ENCODE measurements at places on chromosomes 3 and 15.

DNA sequence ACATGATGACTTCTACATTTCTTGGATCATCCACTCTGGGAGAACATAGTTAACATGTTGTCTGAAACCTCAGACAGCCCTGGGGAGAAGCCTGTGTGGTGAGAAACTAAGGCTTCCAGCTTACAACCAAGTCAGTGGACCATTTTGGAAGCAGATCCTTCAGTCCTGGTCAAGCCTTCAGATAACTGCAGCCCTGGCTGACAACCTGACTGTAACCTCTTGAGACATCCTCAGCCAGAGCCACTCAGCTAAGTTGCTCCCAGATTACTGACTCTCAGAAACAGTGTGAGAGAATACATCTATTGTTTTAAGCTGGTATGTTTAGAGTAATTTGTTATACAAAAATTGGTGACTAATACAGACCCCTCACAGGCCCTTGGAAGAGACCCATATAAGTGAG, 50.9 kb upstream of the KPNA4 start:
- DNase-seq: no peak

DNA sequence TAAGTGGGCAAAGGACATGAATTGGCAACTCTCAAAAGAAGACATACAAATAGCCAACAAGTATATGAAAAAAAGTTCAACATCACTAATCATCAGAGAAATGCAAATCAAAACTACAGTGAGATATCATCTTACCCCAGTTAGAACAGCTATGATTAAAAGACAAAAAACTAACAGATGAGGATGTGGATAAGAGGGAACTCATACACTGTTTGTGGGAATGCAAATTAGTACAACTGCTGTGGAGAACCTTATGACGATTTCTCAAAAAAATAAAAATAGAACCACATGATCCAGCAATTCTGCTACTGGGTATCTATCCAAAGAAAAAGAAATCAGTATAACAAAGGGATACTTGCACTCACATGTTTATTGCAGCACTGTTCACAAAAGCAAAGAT, 28.6 kb downstream of the NEK10 start:
- no peak for DNase-seq

DNA sequence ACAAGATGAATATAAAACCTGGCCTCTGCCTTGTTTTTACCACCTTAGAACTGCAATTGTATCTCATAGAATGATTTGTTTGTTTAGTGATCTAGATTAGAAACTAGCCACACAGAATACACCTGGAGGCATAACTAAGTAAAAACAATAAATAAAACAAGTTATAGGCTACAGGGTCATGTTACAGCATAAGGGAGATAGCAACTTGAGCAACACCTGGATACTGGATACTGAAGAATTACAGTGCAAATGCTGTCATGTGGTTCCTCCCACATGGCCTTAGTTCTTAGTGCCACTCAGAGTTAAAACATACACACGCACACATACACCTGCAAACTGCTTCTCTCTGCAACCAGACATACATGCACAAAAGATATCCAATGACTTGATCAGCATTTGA, 563.4 kb upstream of the DPPA4 start:
- DNase-seq: no peak

DNA sequence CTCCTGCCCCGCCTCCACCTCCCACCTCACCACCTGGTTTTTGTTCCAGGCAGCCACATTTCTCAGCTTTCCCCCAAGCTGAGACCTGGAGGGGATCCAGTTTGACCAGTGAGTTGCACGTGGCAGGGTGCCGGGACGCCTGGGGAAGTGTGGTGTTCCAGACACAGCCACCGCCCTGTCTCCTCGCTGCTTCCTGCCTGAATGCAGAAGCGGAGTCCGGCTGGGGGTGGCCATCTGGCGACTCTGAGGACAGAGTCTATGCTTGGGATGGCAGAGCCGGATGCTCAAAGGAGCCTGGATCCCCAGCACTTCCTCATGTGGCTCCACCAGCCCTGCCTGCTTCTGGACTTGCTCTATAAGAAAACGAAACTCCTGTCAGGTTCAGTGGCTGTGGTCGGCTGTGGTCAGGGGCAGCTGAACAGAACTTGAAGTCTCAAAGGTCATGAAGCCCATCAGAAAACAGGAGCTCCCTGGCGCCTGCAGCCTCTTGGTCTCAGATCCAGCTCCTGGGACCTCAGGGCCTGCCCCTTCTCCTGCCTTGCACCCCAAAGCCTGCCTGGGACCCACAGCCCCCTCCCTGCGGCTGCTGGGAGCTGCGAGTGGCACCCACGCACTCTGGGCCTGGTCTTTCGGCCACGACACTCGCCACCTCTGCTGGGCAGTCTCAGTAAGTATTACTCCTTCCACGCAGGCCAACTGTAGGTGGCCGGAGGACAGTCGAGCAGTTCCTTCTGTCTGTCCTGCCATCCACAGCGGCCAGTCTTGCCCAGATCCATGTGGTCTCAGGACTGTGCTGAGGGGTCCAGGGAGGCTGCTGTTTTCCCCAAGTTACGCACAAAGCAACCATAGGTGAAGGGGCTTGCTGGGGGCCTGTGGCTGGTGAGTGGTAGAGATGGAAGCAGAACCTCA, 112.8 kb upstream of the MEF2A start:
- no peak for DNase-seq

DNA sequence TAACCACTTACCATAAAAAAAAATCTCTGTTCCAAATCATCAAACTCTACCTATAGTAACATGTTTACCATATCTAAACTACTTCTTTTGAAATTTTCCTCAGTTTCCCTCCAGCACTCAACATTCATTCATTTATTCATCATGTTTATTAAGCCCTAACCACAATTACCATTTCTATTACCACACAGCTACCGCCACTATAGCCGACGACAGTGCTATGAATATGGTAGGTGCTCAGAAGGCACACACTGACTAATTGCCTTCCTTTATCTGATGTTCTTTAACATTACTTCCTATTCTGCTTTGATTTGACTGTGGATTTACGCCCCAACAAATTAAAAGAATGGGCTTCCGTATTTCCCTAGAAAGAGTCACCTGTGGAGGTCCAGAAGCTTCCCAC, 43.9 kb downstream of the GUCA1C start:
- DNase-seq: no peak

- no peak for DNase-seq
Observed at GRCh38 chr3:185720326-185720725, 104.5 kb downstream of the IGF2BP2 start.

DNA sequence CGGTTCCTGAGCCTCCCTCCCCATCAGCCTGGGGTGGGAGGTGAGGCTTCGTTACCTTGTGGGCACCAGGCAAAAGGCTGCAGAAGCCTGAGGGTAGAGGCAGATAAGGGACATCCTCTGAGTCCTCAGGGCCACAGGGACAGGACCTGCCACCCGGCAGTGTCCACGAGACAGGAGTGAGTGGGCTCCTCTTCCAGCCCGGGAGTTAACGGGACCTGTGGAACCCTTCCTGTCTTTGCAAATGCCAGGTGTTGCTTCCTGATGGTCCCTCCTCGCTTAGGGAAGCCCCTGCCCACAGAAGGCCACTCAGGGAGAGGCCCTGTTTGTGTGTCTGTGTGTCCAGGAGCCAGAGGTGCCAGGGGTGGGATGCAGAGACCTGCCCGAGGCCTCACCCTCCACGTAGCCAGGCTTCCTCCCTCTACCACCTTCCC, 111.1 kb upstream of the ALDH1A3 start:
- DNase-seq: no peak

- no peak for DNase-seq
Observed at GRCh38 chr3:8438507-8439079, 63.0 kb upstream of the LMCD1 start.

- DNase-seq: no peak
Observed at GRCh38 chr15:34993877-34994276, 5.8 kb upstream of the ZNF770 start.

DNA sequence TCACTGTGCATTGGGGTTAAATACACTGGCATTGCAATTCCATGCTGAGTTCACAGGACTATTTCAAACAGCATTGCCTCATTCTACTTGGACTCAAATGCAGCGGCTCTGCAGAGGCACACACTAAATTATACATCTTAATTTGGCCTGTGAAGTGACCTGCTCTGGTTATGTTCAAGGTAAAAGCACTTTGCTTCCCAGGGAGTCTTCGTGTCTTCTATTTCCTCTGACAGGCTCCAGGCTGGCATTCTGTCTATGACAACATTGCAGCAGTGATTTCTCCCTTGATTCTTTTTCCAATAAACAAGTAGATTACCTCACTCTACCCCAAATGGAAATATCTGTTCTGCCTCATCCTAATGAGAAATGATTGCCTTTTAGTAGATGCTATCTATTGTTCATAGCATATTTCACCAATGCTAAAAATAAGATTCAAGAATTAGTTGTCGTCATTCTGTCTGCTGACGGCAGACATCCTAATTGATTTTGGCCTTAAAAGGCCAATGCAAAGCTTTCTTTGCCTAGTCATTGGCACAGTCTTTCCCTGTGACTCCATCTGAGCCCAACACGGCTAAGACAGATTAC, 33.8 kb downstream of the FMN1 start:
- no peak for DNase-seq

DNA sequence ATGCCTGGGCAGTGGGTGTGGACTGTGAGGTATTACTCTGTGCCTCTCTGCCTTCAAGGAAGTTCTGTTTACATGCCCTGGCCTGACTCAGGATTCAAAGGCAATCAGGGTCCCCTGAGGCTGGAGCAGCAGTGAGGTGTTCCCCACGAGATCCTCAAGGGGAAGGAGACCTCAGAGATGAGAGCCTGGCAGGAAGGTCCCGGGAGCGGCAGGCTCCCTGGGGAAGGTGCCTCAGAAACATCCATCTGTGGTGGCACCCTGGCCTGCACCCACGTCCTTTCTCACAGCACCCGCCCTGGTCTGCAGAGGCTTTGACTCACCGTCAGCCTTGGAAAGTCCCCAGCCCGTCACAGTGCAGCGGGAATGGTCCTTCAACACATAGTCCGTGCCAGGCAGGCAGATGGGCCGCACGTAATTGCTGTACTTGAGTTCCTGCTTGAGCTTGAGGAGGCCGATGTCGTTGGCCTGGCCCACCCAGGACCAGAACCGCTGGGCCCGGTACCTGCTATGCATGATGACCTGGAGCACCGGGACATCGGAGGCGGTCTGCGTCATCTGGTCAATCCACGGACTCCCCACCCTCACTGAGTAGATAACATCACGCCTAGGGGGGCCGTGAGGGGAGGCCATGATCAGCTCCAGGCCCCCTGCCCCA, 3.6 kb downstream of the PRSS50 start:
- no peak for DNase-seq

DNA sequence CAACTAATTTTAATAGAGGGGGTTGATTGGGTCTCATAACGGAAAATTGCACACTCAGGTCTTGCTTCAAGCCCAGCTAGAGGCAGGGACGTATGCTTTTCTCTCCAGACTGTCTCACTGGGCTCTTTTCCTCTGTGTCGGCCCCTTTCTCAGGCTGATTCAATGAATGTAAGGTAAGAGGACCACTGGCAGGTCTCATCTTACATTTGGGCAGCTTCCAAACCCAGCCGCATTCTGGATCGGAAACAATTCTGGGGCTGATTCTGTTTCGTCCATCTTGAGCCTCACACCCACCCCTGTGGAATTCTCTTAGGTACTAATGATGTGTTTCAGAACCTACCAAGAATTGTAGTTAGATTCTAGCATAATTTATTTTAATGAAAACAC, 40.7 kb downstream of the TMEM212 start:
- DNase-seq: no peak

- DNase-seq: no peak
Observed at GRCh38 chr3:104554425-104554824, 812.3 kb upstream of the ALCAM start.

- DNase-seq: no peak
Observed at GRCh38 chr3:5187920-5188418, 462 bp downstream of the EDEM1 start.

DNA sequence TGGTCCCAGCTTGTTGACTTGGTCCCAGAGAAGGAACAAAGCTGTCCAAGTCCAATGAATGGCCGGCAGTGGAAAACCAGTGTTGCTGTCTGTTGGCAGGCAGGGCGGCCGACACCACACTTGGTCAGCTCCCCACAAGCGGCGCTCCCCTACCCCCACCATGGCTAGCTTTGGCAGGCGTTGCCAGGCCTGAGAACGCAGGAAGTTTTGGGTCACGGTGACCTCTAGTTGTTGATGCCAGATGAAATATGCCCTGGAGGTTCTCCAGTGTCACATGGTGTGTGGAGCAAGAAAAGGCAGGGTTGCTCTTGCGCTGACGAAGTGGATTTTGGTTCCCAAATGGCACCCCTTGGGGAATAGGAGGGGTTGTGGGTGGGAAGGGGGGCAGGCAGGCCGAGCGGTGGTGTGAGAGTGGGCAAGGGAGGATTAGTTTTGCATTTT, 72.7 kb upstream of the TPRG1 start:
- DNase-seq: no peak

DNA sequence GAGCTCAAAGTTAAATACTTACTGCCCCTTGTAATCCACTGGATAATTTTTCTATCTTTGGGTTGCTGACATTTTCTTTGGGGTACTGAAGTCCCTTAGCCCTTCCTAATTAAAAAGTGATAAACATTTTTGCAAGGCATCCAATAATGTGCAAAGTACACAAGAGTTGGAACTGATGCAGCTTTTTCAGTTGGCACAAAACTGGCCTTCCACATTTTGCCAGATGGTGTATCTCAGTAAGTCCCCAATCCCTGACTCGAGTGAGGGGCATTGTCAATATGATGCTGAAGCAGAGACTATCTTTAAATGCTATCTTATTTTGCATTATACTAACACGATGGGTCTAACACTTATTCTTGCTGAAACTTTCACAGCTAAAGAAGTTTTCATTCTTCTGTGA, 27.8 kb downstream of the FHIT start:
- DNase-seq: no peak

DNA sequence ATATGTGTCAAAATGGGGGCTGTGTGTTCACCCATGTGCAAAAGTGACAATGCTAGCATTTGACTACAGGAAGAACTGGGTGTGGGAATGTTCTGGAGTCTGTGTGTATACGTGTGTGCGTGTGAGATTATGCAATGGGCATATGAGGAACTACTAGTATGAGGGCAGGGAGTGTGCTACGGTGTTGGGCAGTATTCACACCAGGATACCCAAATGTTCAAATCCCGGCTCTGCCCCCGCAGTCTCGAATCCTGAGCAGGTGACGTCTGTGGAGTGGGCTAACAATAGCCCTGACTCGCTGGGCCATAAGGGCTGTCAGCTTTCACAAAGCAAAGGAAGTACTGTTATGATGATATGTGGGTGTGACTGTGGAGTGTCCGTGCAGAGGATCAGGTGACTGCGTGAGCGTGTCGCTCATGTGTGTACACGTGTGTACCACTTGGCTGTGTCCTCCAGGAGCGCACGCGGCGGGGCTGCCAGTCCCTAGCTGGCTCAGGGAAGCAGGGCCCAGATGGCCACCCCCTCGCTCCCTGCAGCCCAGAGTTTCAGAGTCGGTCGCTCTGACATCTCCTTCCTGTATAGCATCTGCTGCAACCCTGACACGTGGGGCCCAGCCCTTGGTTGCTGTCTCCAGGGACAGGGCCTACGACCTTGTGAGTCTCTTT, 27.2 kb downstream of the IQSEC1 start:
- DNase-seq: no peak

All from cortex of kidney (tissue), 1 donor.